ENCODE measurements at places on chromosomes 2 and 18.
A peak's percentile ranks its signal among the peaks of the same experiment; 100 is the strongest.

DNA sequence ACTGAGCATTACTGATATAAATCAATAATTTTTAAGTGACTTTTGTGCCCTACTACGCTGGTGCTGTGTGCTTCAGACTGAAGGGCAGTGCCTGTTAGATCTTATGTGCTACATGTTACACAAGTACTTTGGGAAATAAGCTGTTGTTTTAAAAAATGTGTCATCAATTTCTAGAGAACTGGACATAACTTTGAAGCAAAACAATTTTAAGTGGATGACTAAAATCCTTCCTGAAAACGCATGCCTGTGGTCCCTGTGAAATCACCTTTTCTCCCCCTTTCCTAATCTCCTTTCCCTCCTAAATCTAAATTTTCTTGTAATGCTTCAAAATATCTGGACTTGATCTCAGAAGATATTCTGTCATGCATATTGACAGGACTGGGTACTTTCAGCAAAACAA is 7.1 kb upstream of the IL1RL1 start:
- DNase-seq: no peak

- no peak for DNase-seq
These were observed at the start of gene DSC1 for GRCh38 chr18:31162825-31163435. DSC1 (minus strand) TSS chr18:31162856; CDS start chr18:31162594, 262 bp downstream.

- DNase-seq: peak; percentile 91
These were observed 524 bp upstream of the SERTAD2 start for GRCh38 chr2:64654063-64654811.

- no peak for DNase-seq
These were observed 41.8 kb downstream of the NCK2 start for GRCh38 chr2:105786231-105787230.

GRCh38 chr18:2451556-2451955 is 119.7 kb downstream of the METTL4 start:
- DNase-seq: no peak

- DNase-seq: no peak
These were observed 6.6 kb upstream of the CCDC195 start for GRCh38 chr2:224722770-224723169.

- no peak for DNase-seq
These were observed 144.8 kb upstream of the CYP26B1 start for GRCh38 chr2:72292433-72292832.

GRCh38 chr2:68911709-68912108 is 40.5 kb upstream of the BMP10 start:
- no peak for DNase-seq

GRCh38 chr2:18749912-18750526 is 160.7 kb upstream of the NT5C1B start:
- peak; percentile 69 for DNase-seq

- DNase-seq: no peak
These were observed 1541.5 kb downstream of the LRP1B start for GRCh38 chr2:140589273-140589672.

DNA sequence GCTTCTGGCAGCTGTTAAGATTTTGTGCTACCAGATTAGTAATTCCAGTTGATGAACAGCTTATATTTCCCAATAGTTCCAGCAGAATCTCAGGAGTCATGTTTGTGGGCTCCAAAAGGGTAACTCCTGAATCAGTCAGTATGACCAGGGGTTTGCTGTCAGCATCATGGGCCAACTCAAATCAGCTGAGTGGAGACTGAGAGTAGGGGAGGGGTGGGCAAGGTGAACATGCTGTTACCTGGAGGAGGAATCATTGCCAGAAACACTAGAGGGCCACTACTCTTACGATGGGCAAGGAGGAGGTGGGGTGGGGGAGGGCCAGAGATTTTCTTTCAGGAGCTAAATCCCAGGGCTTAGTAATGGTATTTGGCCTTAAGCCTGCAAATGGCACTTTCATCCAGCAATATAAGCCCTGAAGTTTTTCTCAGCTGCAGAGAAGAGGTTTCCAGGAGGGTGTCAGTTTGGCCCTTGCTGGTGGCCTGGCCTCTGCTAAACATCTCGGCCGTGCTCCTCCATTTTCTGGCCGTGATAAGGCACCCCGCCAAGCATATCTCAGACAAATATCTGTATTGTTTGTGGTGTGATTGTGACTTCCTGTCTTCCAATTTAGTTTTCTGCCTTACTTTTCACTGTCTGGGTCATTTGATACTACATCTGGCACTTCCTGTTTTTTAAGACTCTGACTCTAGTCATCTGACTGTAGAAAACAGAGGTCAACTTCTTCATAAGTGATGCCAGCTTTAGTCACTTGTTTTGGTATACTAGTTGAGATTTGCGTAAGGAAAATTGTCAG is 120.5 kb upstream of the CXCR4 start:
- peak; percentile 96 for DNase-seq

GRCh38 chr2:164044622-164045021 is 308.8 kb upstream of the FIGN start:
- no peak for DNase-seq

DNA sequence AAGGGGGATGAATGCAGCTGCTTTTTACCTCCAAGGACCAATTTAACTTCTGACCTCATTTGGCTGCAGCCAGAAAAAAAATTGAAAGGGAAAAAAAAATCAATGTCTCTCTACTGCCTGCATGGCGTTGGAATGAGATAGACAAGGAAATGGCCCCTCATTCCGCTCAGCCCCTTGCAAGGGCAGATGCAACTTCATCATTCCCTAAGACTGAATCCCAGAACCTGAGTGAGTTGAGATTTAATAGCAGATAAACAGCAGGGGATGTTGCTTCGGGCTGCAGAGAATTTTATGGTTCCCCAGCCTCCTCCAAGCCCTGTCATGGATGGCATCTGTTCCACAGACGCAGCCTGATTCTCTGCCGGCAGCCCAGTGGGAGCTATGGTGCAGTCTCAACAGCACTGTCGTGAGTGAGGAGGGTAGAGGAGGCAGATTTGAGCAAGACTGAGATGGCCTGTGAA is 49.0 kb downstream of the CAPN13 start:
- no peak for DNase-seq

- DNase-seq: no peak
These were observed 15.0 kb upstream of the TRAF3IP1 start for GRCh38 chr2:238305092-238305862.

GRCh38 chr2:184730288-184730687 is 132.0 kb downstream of the ZNF804A start:
- no peak for DNase-seq

DNA sequence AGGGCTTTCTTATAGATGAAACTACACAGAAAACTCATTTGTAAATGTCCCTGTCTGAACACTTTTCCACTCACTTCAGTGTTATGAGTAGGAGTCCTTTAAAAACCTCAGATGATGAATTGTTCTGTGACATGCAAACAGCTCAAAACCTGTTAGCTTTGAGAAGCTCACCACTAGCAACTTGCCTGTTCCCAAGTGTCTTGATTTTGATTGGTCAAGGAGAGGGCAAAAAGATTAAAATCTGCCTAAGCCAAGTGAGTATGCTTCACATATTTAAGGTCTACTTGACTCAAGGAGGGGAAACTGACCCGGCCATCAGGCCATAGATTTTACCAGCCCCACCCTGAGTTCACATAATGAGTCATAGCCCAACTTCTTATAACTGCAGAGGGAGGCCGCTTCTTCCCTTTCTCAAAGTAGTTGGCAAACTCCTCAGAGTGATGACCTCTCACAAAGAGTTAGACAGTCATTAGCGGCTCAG is 45.2 kb upstream of the MEIS1 start:
- DNase-seq: no peak

DNA sequence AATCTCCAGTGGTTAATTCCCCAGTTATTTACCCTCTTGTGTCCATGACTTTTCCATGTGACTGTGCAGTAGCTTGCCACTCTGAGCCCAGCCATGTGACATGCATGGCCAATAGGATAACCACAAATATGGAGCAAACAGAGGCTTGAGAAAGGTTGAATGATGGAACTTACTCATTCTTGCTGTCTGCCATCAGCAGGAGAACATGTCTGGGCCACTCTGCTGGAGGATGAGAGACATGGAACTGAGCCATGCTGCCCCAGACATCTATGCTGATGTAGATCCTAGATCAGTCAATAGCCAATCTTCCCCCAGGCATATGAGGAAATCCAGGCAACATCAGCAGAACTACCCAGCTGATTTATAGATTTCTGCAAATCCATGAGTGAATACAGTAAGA is 992.3 kb upstream of the FANCL start:
- DNase-seq: no peak

- DNase-seq: no peak
These were observed 752 bp downstream of the ASTL start for GRCh38 chr2:96137321-96138178.

DNA sequence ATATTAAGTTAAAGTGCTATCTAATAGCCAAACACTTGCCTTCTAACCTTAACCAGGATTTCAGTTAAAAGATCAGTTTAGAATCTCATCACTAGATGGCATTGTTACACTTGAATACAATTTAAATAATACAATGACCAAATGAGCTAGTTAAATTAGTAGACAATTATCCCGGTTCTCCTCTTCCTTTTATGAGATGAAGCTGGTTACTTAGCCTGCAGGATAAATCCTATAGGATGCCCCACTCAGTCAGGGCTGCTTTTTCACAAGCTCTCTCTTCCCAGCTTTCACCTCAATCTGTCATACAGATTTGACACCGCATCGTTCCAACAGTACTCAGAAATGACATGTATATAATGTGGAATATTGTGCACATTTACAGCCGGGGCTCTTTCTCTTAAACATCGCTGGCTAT is 678.8 kb downstream of the KCNJ3 start:
- peak; percentile 62 for DNase-seq

DNA sequence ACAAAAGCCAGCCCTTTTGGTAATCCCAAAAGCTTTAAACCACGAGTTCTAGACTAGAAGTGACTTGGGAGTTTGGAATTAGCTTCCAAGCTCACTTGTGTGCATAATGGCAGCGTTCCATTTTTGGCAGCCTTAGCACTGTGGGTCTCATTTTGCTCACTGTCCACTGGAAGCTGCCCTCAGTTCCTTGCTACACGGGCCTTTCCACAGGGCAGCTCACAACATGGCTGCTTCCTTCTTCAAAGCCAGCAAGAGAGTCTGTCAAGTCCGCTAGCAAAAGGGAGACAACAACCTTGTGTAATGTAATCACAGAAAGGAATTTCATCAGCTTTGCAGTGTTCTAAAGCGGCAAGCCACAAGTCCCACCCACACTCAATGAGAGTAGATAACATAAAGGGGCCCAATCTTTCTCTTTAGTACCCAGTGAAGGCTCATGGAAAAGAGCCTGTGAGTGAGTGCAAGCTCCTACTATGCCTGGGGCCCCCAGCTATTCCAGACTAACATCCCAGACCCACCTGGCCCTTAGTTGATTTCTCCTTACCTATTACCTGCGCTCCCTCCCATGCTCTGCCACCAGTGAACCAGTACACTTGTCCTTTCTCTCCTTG is 239.7 kb upstream of the FBXO11 start:
- no peak for DNase-seq

DNA sequence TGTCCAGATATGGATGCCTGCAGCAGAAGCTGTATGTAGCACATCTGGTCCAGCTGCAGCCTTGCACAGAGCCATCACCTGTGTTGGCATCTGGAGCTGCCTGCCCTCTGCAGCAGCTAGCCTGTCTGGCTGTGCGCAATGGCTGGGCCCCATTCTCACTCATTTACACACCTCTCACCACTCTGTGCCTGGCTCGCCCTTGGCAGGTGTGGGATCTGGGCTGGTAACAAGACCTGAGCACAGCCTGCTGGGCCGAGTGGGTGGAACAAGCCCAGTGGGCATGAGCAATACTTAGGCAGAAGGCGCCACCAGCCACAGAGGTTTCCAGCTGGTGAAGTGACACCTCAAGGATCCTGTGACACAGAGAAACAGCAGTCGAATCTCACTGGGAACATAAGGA is 714.1 kb downstream of the NUP35 start:
- no peak for DNase-seq

- no peak for DNase-seq
These were observed 1.6 kb upstream of the TWIST2 start for GRCh38 chr2:238846378-238846627.

DNA sequence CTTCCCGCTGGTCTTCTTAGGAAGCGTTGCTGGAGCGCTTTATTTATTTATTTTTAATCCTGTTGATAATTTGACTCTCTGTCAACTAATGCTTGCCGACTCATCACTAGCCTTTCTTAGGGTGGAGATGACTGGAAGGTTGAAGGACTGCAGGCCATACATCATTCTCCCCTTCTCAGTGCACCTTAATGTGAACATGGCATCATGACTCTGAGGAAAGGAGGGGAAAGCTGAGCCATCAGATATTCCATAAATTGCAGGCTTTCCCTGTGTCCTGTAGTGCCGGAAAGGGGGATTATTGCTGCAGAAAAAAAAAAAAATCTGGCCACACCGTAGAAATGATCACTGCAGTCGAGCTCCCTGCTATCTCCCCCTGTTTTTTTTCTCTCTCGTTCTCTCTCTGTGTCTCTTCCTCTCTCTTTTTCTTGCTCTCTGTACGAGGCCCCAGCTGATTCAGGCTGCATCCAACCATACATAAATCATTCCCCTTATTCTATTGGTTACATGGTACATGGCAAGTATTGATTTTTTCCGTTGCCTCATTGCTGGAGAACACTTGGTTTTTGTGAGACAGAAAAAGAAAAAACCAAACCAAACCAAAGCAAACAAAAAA is 125.8 kb upstream of the EFEMP1 start:
- DNase-seq: no peak

DNA sequence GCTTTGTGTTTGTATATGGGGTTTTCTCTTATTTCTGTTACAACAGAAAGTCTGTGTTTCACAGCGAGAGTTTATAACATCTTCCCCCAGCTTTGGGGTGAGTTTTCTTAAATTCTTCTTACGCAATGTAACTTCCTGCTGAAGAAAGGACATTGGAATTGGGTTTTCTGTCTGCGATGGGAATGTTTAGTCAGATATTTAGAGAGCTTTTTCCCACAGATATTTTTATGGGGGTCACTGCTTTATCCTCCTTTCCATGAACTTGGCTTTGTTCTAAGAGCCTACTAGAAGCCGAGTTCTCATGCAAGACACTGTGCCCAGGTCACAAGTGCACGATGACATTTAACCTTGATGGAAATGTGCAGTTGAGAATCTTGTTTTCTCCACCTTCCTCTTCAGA is 22.1 kb downstream of the B3GNT2 start:
- DNase-seq: no peak

- DNase-seq: no peak
These were observed 112.5 kb downstream of the MREG start for GRCh38 chr2:215900843-215901242.

- DNase-seq: no peak
These were observed 3.1 kb downstream of the PARD6G start for GRCh38 chr18:80244167-80244566.

GRCh38 chr2:95275151-95275515 is 884 bp downstream of the PROM2 start:
- DNase-seq: no peak

- peak; percentile 59 for DNase-seq
These were observed 90.3 kb upstream of the BARD1 start for GRCh38 chr2:214899751-214900150.

All from NCI-H82 (cell line).